NCI-H2081 (cell line): ENCODE measurements at places on chromosomes 3 and 15.

- DNase-seq, result no peak
Observed at GRCh38 chr3:177468816-177469215, 271.5 kb upstream of the TBL1XR1 start.

DNA sequence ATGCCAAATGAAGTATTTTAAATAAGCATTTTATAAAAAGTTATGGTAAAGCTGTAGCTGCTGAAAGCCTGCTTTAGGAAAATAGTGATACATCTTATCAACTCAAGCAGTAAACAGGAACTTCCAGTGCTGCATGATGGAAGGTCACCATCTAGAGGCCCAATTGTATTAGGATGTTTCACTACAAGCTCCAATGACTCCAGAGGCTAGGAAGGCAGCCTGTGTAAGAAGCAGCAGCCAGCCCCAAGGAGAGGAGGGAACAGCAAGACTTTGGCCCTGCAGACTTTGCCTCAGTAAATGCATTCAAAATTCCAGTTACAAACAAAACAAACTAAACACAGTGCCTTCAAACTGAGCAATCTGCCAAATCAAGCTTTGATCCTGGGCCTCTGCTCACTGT lies 32.1 kb downstream of the ILDR1 start:
- DNase-seq, result no peak

DNA sequence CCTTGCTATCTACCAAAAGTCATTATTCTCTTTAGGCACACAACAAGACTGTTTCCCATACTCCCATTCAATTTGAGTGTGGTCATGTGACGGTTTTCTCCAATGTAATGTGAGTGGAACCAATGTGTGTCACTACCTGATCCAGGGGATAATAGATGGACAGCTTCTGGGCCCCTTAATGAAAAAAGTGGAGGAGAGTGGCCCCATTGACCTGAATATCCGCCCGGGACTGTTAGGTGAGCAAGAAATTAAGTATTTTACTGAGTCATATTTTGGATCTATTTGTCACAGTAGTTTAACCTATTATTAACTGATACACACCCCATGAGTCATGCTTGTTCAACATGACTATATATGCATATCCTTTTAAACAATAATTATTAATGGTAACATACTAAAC lies 15.1 kb upstream of the ARID3B start:
- DNase-seq, result no peak

GRCh38 chr15:58165661-58166060 lies 27.5 kb downstream of the AQP9 start:
- no peak for DNase-seq

DNA sequence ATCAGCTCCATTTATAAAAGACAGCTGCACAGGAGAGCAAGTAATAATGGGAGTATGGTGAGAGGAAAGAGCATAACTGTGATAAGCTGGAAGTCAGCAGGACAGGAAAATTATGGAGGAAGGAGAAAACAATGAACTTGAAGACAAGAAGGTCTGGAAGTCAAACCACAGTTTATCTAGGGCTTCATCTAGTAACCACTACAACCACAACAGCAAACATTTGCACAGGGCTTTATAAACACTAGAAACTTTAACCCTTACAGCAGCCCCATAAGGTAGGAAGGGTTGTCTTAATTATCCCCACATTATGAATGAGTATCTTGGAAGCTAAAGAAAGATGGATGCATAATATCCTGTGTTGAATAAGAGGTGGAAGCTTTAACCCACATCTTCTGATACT lies 820.8 kb downstream of the IGSF11 start:
- no peak for DNase-seq

GRCh38 chr3:194487289-194488054 lies 670 bp upstream of the ATP13A3 start:
- DNase-seq, result peak; percentile 75

- no peak for DNase-seq
Observed at GRCh38 chr3:79983118-79983517, 215.3 kb upstream of the ROBO1 start.

DNA sequence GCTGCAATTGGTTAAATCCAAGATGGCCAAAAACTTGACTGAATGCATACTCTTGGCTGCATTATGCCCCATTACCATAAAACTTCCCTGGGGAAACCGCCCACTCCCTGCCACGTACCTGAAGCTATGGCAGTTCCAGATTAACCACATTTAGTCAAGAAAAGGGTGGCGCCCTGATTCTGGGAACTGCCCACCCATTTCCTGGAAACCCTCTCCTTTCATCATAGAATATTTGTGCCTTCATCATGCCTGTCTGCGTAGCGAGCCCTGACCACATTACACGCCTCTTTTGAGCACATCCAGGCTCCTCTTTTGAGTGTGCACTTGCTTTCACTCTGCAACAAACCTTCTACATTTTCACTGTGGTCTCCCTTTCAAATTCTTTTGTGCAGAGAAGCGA lies 5.2 kb downstream of the LINS1 start:
- DNase-seq, result no peak

DNA sequence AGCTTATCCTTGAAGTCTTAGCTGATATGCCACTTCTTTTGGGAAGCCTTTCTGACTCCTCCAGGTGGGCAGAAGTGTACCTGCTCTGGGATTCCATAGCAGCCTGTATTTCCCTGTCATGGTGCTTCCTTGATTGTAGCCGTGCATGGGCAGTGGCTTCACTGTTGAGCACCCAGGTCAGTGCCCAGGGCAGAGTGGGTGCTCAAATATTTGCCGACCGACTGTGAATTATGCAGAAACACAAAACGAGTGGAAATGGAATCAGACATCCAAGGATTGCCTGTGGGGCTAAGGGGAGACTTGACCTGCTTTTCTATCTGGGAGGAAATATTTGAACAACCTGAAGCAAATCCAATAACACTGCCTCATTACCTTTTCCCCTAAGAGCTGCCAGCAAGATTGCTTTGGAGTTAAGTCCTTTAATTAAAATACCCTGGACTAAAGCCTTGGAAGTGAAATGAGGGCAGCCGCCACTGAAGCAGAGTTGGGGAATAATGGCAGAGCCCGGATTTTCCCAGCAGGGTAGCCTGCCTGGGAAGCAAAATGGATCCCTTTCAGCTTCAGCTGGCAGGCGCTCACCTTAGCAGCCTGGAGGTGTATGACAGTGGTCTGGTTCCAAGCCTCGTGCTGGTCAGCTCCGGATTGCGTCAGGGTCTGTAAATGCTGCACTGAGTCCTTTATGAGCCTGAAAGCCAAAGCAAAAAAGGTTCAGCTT lies 14.9 kb downstream of the ACOX2 start:
- no peak for DNase-seq

DNA sequence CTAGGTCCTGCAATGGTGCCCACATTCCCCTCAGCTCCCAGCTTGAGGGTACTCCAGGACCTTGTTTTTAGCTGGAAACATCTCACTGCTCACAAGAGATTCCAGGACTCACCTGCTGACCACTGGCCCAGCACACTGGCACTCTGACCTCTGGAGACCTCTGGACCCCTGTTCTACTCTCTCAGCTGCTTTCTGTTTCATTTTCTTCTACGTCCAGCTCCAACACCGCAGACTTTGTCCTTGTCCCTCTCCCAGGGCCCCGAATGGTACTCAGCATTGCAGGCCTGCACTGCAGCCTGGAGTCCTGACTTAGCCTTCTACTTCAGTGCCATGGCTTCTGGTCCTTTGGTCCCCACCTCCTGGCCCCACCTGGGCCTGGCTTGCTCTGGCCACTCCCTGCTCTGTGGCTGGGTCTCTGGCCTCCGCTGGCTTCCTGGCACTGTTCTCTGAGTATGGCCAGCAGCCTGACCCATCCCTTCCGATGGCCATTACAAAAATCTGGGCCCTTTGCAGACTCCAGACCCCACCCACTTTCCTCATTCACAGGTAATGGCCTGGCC lies 27.9 kb downstream of the KY start:
- no peak for DNase-seq
